ENCODE measurements at places on chromosomes 2 and 18.

GRCh38 chr18:44568342-44568741, 112.3 kb upstream of the SETBP1 start:
- no peak for DNase-seq

- DNase-seq = peak; percentile 4
Observed at GRCh38 chr18:39365836-39366485, 1800.4 kb upstream of the CELF4 start.

- no peak for DNase-seq
Observed at GRCh38 chr18:35029770-35030169, 11.4 kb upstream of the MAPRE2 start.

DNA sequence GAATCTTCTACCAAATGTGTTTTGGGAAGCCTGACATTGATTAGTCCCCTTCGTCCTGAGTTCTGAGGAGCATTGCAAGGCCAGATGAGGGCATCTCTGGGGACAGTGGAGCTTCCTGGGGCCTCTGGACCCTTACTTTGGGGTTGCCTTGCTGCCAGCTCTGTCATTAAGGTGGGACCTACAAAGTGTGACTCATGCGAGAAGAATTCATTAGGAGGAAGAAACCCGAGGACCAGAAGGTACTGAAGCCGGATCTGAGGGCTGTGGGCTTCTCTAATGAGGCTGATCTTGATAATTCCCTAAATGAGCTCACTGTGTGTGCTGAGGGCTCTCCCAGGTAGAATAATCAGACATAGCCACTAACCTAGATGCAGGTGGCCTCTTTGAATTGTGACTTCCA, 695 bp upstream of the SCYGR2 start:
- no peak for DNase-seq

GRCh38 chr2:240178564-240178963, 38.1 kb upstream of the OTOS start:
- DNase-seq = no peak

GRCh38 chr18:8084160-8084559, 517.0 kb downstream of the PTPRM start:
- DNase-seq = no peak

DNA sequence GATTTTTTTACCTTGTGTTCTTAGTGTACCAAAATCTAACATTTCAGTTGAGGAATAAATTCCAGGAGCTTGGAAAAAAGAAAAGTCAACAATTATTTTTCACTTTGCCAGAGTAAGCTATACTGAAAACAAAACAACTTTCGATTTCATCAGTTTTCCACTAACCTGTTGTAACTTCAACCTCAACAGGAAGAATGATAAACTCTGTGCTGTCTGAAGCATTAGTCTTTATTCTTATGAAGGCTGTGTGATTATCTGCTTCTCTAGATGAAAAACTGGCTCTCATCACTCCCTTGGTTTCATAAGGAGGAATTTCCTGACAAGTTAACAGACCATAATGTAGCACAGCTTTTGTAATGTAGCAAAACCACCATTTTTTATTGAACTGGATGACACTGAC, 121.2 kb downstream of the ZAP70 start:
- no peak for DNase-seq

- no peak for DNase-seq
Observed at GRCh38 chr2:65611488-65611887, 179.1 kb upstream of the SPRED2 start.

DNA sequence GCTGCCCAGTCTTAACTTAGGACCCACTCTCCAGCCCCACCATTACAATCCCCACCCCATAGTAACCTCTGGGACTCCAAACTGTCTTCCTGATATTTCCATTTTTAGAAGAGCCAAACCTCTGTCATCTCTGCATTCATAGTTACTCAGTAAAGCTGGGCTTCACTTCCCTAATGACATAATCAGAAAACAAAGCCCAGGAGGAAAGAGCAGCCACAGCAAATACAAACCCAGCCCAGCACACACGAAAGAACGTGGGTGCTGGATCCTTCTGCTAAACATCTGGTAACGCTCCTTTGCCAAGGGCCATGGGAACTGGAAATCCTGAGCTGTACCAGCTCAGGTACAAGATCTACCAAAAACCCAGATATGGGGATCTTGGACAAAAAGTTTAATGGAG, 36.8 kb upstream of the RIOK3 start:
- no peak for DNase-seq

DNA sequence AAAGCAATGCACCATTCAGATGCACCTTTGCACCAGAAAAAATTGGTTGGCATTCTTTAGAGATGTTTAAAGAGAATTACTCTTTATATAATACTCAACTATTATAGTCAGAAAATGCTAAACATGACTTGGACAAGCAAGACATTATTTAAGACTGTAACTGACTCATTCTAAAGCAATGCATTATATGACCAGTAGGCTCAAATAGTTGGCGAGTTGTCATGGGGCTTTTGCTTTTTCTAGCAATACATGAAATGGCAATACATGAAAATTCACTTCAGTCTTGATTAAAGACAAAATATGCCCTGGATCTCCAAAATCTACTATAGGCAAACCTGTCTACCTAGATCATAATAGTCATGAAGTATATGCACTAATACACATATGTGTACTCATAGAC, 216.9 kb upstream of the VWC2L start:
- no peak for DNase-seq

DNA sequence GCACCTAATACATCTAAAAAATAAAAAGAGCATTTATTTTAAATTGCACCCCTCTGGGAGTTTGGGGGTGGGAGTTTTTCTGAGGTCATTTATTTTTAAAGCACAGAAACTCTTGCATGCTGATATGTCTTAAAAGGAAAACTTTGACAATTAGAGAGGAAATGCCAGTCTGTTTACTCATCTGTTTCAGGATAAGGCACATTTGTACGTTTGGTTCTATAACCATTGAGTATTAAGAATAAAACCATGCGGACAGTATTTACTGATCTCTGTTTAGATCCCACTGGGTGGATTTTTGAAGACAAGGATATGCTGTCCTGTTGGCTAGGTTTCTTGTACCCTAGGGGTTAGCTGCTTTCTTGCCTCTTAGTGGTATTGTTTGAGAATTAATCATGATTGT, 122.9 kb downstream of the TANC1 start:
- no peak for DNase-seq

DNA sequence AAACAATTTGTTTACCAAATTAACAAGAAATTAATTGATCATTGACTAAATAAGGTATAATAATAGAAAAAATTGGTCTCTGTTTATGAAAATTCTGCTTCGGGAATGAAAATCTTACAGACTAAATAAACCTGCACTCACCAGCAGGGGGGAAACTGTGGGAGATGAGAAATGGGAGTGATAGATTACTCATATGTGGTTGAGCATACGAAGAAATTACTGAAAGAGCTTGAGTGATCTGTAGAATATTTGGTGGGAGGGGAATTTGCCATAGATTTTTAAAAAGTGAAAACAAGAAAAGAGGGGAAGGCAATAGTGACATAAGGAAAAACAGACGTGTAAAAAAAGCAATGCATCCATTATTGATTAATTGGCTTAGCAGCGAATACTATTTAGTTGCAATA, 2.2 kb downstream of the HMSD start:
- DNase-seq = no peak

DNA sequence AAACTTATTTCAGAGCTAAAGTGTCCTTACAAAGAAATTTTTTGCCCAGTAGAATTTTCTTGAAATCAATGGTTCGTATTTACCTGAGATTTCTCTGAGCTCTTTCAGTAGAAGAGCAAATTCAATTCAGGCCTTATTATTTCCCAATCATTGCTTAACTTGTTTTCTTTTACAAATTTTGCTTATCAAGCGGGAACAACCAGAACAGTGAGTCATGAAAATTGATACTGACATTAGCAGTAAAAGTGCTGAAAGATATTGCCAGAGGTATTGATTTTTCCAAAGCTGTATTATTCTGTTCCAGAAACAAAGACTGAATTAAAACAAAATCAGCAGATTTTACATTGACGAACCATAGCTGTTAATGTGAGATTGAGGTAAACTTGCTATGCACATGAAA, 10.1 kb upstream of the RIOK3 start:
- no peak for DNase-seq

- DNase-seq = no peak
Observed at GRCh38 chr2:8692783-8693156, 10.9 kb downstream of the ID2 start.

DNA sequence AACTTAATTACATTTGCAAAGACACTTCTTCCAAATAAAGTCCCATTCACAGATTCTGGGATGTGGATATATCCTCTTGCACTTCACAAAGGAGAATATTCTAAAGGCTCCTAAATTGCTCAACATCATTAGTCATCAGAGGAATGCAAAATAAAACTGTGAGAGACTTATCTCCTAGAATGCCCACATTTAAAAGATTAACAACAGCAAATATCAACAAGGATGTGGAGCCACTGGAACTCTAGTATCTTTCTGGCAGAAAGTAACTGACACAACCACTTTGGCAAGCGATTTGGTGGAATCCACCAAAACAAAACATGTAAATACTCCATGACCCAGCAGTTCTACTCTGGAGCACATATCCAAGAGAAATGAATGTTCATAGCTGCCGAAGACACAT, 4.6 kb downstream of the NEU2 start:
- no peak for DNase-seq

GRCh38 chr2:179771791-179772190, 89.6 kb downstream of the ZNF385B start:
- DNase-seq = no peak

DNA sequence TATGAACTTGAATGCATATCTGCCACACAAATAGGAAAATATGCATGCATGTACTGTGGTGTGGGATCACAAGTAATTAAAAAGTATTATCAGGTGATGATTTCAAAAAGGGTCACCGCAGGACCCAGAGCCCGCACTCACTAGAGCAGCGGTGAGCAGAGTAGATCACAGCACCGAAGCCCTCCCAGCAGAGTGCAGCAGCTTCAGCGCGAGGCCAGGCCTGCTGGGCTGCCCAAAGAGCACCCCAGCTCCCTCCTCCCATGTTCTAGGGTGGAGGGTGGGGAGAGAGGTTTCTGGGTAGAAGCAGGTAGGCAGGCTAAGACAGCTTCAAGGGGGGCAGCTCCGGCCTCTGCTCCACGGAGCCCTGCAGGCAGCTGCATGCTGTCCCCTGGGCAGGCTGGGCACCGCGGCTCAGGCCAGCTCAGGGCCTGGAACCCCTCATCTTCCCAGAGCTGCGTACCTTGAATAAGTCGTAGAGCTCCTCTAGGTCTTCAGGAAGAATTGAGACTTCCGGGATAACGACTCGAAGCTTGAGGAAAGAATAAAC, 24.9 kb downstream of the RPL31 start:
- DNase-seq = no peak

- DNase-seq = no peak
Observed at GRCh38 chr2:44922776-44923175, 18.7 kb upstream of the SIX3 start.

DNA sequence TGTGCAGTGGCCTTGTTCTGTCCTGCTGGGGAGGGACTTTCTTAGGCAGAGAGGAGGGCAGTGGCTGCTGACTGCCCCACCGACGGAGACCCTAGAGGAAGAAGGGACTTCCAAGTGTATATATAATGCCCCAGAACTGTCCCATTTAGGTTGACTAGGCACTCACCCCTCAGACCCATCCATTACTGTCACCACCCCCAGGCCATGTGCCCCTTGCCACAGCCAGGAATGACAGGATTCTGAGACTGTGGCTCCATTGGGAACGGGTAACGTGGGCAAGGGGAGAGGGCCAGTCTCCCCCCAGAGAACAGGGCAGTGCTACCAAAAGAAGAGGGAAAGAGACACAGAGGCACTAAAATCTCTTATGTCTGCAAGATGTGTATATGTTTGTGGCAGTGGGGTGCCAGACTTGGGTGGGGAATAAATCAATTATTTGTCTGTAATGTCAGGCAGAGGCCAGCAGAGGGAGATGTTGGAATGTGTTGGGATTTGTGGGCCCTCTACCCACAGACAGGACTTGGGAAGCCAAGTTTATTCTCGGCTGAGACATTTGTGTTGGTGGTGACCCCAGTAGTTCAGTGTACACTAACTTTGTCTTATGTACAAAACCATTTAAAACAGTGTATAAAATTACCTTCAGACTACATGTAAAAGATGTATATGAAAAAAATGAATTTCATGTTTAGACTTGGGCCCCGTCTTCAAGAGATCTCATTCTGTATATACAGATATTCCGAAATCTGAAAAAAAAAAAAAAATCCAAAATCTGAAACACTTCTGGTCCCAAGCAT, 24.0 kb upstream of the TMEM37 start:
- DNase-seq = peak; percentile 47

- no peak for DNase-seq
Observed at GRCh38 chr2:26620031-26620605, 21.0 kb downstream of the CIB4 start.

- DNase-seq = no peak
Observed at GRCh38 chr2:100160396-100160795, 18.0 kb upstream of the AFF3 start.

DNA sequence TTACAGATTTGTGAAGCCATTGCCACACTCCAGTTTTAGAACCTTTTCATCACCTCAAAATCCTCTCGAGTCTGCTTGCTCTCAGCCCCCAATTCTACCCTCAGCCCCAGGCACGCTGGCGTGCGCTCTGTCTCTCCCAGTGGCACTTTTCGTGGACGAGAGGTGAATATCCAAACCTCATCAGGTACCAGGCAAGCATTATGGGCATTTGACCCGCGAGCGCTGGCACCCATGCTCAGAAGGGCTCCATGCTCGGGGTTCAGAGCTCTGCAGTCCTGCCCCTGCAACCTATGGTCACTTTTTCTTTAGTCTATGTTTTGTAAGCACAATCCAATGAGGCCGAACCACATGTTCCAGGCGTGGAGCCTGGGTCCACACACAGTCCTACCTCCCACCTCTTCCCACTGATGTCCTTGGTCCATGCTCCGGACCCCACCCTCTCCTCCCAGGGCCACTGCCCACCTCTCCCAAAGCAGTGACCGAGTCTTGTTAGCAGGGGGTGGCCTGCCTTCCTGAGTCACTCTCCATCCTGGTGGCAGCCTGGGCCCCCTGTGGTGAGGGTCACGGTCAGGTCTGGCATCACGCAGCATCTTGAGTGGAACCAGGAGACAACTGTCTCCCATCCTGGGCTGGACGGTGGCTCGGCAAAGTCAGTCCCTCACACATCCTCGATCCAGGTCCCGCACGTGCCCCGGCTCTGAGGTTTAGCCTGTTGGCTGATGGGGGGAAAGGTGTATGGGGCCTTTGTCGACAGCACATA, 256.9 kb downstream of the NDUFA10 start:
- DNase-seq = no peak

DNA sequence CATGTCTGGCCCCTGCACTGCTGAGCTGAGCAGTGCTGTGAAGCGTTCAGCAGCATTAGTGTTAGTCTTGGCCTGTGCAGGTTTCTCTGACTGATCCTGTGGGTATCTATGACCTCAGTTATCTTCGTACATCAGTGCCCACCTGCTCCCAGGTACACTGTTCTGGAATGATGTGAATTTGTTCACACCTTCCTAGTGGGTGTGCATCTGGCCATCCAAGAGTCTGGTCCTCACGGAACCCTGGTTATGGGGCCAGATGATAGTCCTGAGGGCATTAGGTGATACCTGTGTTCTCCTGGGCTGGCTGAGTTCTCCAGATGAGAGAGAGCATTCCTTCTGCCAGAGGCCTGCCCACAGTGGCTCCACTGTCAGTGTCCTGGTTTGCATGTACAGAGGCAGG, 57.2 kb downstream of the INPP4A start:
- DNase-seq = no peak

- DNase-seq = no peak
Observed at GRCh38 chr2:48754874-48755273, 650 bp downstream of the LHCGR start.

GRCh38 chr2:231604101-231604684, 11.5 kb downstream of the TEX44 start:
- no peak for DNase-seq
